ENCODE measurements at places on chromosomes 12 and 14.

- DNase-seq: peak; percentile 73
These were observed 42.8 kb downstream of the KDM2B start for GRCh38 chr12:121537814-121538698.

DNA sequence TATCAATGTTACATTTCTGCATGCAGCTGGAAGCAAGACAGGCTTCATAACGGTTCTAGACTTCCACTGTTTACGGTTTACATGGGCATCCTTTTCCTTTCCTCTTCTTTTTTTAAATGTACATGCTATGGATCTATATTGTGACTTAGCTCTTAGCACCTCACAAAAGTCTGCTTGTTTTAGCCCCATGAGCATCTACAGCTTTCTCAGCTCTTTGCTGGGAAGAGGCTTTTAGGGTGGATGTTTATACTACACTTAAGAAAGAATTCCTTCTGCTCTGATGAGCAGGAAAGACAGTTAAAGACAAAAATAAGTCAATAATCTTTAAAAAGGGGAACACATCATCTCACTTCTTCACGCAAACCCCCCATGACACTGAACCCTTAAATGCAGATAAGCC, 51.4 kb downstream of the KICS2 start:
- no peak for DNase-seq

- no peak for DNase-seq
These were observed 111.0 kb downstream of the SCARB1 start for GRCh38 chr12:124752437-124753227.

DNA sequence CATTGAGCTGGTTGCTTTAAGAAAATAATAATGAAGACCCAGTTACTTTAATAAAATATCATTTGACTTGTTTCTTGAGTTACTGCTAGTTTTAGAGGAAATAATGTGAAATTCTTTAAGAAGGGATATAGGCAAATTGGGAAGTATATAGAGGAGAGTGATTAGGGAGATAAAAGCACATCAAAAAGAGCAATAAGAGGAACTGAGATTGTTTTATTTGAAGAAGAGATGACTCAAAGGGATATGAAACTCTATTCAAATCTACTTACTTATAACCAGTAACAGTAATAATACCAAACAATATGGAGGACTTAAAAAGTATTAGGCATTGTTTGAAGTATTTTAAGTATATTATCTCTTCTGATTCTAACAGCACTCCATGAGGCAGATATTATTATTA, 37.1 kb downstream of the LRRK2 start:
- no peak for DNase-seq

- no peak for DNase-seq
These were observed 22.0 kb downstream of the MLXIP start for GRCh38 chr12:122100568-122100967.

- no peak for DNase-seq
These were observed 107.3 kb upstream of the DCN start for GRCh38 chr12:91289906-91290305.

- no peak for DNase-seq
These were observed 4.3 kb downstream of the RIMBP2 start for GRCh38 chr12:130711756-130712155.

DNA sequence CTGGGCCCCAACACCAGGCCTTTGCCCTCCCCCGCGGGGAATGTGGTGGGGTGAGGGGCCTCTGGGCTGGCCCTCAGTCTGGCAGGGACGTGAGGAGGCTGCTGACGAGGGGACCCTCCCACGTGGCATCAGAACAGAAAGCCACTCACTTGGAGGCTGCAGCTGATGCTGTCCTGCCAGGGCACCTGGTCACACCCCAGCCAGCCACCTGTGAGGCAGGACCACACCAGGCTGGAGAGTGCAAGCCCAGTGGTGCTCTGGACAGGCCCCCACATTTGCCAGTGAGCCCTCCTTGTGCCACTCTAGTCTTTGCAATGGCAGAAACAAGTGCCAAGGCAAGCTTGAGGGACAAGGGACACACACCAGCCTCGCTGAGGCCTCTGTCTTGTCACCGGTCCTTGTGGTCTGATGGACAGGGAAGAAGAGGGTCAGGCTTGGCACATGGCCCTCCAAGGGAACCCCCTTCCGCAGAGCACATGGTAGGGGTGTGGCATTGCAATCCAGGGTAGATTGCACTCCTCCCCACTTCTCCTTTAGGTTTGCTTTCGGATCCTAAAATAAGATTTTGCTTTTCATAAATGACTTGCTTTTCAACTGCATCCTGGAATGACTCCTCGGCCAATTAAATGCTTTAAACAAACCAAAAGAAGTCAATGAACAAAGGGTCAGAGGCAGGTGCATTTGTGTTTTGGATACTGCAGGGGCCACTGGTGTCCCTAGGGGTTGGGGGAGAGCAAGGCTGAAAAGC, 53.7 kb downstream of the CCDC88C start:
- DNase-seq: no peak

DNA sequence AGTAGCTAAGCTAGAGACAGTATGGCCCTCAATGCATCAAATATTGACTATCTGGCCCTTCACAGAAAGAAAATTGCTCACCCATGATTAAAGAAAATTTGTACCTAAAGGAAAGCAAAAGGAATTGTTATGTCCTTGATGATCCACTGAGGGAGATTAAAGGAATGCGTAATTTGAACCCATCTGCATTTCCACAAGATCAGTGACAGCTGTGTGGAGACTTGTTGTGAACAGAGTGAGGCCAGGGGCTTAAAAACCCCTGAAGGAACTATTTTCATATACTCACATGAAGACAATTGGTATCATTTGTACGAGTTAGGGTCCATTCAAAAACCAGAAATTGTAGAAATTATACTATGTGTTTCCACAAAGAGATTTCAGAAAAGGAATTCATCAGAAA, 1908.1 kb upstream of the SEL1L start:
- DNase-seq: no peak

GRCh38 chr12:14167005-14167628, 185.7 kb upstream of the GRIN2B start:
- no peak for DNase-seq

DNA sequence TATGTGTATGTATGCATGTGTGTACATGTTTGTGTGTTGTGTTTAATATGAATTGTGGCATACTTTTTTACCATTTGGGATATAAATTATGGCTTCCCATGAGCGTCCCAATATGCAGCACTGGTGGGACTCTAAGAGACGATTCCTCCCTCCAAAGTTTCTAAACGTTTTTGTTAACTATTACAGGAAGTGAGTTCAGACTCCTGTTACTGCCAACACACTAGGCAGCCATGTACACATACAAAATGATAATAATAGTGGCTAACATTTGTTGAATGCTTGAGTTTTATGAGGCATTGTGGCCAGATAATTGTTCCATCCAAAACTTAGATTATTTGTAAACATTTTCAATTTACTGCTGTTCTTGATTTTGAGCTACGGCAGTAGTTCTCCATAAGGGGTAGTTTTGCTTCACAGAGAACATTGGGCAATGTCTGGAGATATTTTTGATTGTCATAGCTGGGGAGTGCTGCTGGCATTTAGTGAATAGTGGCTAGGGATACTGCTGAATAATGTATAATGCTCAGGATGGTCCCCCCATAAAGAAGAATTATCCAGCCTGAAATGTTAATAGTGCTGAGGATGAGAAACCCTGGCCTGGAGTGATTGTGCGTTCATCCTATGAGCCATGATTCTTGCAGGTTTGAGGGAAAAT, 45.1 kb downstream of the ARID2 start:
- DNase-seq: no peak

- no peak for DNase-seq
These were observed 16.4 kb downstream of the MLXIP start for GRCh38 chr12:122094735-122095631.

Data from activated CD8-positive, alpha-beta memory T cell treated with anti-CD3 and anti-CD28 coated beads, Interleukin-2, amount 50 U/mL, for 48 hours (primary cell).